ENCODE measurements at places on chromosomes 16 and 17.

GRCh38 chr17:70369391-70369790, 200.1 kb downstream of the KCNJ2 start:
- no peak for DNase-seq

DNA sequence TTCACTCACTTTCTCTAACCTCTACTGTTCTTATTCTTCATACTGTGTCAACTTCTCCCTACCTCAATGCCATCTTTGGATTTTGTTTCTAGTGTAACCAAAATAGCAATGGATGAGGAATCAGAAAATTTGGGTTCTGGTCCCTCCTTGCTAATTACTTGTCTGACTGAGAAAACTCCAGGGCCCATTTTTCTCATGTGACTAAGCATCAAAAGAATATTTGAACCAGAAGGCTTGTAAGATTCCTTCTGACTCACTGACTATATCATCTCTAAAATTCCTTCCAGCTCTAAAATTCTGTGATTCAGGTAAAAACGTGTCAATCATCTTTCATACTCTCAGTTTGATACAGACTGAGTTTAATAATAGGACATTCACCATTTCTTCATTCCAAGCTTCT, 57.9 kb downstream of the BRIP1 start:
- DNase-seq, result no peak

DNA sequence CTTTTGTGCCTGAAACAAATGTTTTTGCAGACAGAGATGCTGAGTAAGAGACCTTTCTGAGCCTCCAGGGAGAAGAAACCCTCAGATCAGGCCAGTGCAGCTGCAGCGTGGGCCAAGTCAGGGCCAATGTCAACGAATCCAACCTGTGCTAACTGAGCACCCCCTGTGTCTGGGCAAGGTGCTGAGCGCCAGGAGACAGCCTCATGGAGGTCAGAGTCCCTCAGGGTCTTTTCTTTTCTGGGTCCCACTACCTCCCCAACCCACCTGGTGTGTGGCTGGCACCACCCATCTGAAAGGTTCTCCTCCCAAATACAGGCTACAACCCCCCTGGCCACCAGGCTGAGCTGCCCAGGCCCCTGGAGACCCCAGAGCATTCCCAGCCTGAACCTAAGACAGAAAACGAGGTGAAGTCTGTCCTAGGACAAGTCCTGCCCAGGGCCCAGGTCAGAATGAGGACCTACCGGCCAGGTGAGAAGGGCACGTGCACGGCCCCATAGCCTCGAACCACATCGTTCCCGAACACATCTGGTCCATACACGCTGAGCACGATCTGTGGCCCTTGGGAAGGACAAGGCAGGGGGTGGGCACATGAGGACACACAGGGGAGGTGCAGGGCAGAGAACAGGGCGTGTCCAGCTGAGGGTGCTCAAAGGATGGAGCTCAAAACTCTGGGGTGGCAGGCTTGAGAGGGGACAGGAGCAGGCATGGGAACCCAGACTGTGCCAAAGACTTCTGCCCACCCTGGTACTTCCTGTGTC, 15.0 kb downstream of the B9D1 start:
- no peak for DNase-seq

- no peak for DNase-seq
These were observed 93.8 kb downstream of the GRIN2A start for GRCh38 chr16:10088380-10088793.

- DNase-seq, result no peak
These were observed 7.7 kb downstream of the RTN4RL1 start for GRCh38 chr17:2017274-2017941.

DNA sequence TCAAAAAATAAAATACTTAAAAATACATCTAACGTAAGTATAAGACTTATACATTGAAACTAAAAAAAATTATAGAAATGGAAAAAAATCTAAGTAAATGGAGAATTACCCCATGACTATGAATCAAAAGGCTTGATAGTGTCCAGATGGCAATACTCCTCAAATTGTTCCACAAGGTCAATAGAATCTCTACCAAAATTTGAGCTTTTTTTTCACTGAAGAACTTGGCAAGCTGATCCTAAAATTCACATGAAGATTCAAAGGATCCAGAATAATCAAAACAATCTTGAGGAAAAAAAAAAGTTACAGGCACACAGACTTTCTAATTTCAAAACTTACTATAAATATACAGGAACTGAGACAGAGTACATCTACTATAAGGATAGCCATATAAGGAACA, 448.4 kb upstream of the CDH11 start:
- DNase-seq, result no peak

DNA sequence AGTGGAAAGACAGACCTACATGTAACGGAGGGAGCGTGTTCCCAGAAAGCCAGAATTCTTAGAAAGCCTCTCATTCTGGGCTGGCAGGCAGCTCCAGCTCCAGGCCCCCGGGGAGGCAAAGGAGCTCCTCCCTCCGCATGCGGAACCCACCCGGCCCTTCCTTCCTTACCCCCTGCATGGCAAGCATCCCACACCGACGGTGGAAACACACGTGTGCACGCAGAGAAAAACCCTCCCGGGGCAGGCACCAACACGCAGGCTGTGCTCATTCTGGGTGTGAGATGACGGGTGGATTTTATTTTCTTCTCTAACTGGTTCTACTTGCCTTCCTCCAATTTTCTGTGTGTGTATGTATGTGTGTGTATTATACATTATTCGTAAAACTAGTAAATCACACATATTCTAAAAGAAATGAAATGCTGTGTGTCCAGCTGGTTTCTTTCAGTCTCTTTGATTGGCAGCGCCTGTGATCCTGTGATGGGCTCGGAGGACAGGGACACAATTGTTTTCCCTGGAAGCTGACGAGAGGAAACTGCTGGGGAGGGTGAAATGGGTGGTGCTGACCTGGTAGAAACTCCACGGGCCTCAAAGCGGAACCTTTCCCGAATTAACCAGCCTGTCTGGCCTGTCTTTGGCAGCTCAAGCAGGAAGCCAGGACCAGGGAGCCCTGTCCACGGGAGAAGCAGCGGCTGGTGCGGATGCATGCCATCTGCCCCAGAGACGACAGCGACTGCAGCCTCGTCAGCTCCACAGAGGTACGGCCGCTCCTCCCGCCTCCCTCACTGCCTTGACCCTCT, 22.2 kb downstream of the CARD14 start:
- no peak for DNase-seq

- DNase-seq, result no peak
These were observed 4.8 kb downstream of the BANP start for GRCh38 chr16:87956098-87956364.

GRCh38 chr17:56891751-56892150, 22.1 kb downstream of the TRIM25 start:
- DNase-seq, result no peak

DNA sequence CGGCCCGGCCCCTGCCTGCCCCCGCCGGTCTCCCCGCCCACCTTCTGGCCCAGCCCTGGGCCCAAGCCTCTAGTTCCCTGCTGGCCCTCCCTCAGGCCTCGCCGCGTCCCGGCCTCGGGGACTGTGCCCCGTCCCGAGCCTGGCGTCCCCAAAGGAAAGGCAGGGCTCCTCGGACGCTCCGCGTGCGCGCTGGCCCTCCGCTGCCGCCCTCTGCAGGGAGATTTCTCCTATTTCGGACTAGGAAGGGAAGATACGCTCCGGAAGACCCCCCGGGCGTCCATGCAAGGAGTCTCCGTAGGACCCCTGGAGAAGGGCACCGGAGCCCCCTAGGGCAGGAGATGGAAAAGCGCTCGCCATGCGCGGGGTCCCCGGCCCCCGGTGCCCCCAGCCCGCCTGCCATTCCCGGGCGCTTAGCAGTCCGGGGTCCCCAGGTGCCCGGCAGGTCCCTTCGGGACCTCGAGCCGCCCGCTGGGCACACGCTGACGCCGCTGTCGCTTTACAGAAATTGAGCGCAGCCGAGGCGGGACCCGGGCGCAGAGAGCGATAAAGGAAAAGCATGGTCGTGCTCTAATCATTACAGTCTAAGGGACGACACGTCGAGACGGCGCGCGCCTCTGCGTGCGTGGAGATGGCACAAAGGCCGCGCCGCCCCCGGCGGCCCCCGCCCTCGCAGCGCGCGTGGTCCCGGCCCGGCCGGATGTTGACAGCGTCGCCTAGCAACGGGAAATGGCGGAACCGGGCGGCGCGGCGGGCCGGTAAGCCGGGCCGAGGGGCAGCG, at the start of gene CCDC40:
CCDC40 (plus strand) TSS at position 706 of the 778 bp plus-strand sequence; CDS start at position 727, 21 bp downstream.
- DNase-seq, result peak; percentile 45

- no peak for DNase-seq
These were observed 81.6 kb upstream of the RNU2-1 start for GRCh38 chr17:43315369-43315768.

- DNase-seq, result no peak
These were observed 260.5 kb downstream of the HAPSTR1 start for GRCh38 chr16:9351841-9352434.

DNA sequence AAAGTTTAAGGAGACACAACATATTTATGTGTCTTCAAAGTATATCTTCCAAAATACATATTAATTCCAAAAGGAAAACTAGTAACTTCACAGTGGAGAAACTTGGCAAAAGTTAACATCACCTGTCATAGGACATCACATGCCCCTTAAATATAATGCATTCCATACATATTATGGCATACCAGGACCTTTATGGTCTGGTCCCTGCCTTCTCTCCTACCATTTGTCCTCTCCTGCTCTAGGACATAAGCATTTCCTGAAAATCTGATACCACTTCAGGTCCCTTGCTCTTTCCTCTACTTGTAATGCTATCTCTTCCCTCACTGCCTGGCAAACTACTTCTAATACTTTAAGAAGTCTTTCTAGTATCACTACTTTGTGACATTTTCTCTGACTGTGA, 168.1 kb upstream of the RBL2 start:
- DNase-seq, result no peak

DNA sequence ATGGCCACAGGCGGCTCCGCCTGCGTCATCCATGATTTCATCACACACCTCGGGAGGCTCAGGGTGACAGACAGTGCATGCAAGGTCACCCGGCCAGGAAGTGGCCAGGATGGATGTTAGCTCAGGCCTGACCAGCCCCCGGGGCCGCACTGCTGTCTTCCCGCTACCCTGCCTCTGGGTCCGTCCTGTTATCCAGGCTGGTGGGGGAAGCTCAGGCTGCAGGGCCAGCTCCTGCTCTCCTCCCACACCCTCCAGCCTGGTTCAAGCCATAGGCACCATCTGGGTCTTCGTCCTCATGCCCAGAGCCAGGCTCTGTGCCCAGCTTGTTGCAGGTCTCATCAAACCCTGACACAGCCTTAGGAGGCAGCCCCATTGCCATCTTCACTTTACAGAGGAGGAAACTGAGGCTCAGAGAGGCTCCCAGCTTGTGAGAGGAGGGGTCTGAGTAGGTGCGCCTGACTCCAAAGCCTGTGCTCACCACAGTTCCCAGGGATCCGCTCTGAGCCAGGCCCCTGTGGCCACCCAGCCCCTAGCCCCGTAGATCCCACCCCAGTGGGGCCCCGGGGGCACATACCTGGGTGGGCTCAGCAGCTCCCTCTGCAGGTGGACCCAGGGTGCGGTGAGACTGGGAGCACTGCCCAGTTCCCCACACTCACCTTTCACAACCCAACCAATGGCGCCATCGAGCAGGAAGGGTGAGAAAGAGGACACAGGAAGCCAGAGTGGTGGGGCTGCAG, 412 bp upstream of the ADGRG3 start:
- no peak for DNase-seq

- no peak for DNase-seq
These were observed 158.0 kb downstream of the ZFHX3 start for GRCh38 chr16:72889616-72890582.

- no peak for DNase-seq
These were observed 17.8 kb upstream of the OSGIN1 start for GRCh38 chr16:83935005-83935857.

- no peak for DNase-seq
These were observed 8.0 kb downstream of the SERPINF2 start for GRCh38 chr17:1750628-1751027.

DNA sequence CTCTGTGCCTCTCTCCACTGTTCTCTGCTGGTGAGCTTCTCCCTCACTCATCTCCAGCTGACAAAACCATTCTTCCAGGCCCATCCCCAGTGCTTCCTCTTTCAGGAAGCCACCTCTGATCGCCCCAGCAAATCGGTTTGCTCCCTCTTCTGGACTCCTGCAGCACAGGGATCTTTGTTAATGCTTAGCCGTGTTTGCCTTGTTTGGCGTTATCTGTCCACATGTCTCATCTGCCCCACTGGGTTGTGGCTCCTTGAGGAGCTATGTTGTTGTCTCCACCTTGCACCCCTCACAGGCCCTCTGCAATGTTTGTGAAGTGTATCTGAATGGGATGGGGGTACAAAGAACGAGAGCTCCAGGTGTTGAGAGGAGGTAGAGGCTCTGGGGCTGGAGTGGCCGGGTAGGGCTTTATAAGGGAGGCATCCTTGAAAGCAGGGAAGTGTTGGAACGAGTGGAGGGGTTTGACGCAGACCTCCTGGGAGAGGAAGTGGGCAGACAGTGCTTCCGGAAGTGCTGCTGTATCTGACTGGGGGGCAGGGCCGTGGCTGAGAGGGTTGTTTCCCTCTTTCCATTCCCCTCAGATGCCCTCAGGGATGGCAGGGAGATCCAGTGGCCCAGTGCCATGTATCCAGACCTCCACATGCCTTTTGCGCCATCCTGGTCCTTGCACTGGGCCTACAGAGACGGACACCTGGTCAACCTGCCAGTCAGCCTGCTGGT, 27.8 kb downstream of the CASKIN2 start:
- peak; percentile 25 for DNase-seq

- DNase-seq, result no peak
These were observed 18.0 kb upstream of the BRD7 start for GRCh38 chr16:50386774-50387173.

- DNase-seq, result no peak
These were observed 16.7 kb upstream of the SLC12A3 start for GRCh38 chr16:56848029-56848936.

DNA sequence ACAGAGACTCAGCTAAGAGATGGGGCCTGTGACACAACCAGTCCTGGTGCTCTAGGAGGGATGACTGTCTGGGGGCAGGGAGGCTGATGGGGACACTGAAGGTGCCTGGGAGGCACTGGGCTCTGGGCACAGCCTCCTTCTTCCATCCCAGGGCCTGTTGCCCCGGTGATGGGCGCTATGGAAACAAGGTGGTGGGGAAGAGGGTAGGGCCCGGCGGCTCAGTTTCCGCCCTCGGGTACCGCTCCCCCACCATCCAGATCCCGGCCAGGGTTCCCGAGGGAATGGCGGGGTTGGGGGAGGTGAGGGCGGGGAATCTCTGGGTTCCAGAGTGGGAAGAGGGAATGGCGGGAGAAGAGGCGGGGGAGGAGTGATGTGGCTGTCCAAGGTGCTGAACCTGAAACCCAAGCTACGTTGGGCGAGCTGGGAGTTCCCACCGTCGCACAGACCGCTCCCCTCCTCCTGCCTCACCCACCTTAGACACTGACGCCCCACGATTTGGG, 981 bp downstream of the KCNH4 start:
- no peak for DNase-seq

All from stimulated activated CD8-positive, alpha-beta memory T cell treated with anti-CD3 and anti-CD28 coated beads, Interleukin-4, amount 100 ng/mL, for 1 hour (primary cell).